GM23248 (cell line): ENCODE measurements at places on chromosomes 3 and 15. TPM values are rescaled to one million over a fixed set of nuclear protein-coding genes. Genes with fewer than 3 reads are reported as not detected.

DNA sequence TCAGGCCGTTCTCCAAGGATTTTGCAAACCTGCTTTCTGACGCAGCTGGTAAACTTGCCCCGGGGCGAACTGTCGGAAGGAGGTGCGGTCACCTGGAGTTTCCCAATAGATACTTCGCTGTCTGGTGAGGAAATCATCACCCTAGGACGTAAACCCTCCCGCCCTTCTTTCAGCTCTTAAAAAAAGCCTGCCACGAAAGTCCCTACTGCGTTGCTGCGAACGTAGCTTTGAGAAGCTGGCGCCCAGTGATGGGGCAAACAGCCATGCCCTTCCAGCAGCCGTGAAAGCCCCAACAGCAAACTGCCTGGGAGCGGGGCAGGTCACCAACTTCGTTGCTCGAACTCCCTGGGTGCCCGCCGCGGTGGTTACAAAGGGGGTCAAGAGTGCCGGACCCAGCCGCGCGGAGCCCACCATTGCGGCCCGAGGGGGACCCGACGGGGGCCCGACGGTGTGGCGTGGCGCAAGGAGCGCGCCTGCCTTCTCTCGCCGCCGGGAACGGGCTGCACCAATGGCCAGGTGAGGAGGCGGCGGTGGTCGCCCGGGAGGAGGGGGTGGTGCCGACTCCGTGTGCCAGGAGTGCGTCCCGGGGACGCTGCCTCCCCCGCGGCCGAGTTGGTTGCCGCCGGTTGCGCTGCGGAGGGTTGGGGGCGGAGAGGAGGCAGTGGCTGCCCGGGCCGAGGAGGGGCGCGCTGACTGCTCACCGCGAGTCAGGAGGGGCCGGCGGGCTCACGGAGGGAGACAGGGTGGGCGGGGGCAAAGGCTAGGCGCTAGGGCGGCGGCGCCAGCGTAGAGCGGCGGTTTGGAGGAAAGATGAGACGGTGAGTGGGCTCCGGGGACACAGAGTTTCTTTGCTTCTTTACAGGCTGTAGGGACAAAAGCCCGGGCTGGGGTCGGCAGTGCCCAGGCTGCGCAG, at the start of gene PHLDB2:
TSS of gene PHLDB2 (plus strand) at position 205 of the 913 bp plus-strand sequence. CDS start 24,813 bp downstream, outside the sequence.
- DNase-seq: peak; percentile 91

DNA sequence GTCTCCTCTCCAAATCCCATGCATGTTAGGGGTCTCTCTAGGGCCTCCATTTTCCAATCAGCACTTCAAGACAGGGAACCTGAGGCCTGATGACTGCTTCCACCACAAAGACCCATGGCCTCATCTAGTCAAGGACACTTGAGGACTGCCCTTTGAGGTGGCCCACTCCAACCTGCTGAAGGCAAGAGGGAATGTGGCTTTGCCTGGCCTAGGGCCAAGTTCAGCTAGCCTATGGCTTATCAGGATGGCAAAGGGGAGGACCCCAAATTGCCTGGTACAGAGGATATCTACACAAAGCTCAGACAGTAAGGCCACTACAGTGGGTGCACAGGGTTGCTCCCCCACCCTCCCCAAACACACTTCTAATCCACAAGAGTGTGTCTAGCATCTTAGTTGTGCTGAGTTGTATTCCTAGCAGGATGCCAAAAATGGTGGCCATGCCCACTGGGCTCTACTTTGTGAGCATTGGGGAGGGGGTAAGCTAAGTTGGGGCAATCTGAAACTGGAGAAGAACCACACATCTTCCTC, 10.0 kb upstream of the GRAMD2A start:
- DNase-seq: no peak

The GDPGP1 gene
- total RNA-seq: 9.0 TPM in 2 replicates

GRCh38 chr3:6726811-6727210, 134.1 kb upstream of the GRM7 start:
- DNase-seq: no peak

DNA sequence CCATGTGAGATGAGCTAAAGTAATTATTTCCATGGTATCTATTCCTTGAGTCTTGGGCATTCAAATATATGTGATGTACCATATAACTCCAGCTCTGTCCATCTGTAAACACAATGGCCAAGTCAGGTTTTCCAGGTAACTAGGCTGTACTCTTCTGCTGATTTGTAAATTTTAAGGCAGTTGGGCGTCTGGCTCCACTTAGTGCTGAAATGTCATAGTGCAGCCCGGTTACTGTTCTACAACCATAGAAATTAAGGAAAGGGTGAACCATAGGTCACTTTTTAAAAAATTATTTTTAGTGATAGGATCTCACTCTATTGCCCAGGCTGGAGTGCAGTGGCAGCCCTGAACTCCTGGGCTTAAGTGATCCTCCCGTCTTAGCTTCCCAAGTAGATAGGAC, 44.7 kb upstream of the GOLM2 start:
- DNase-seq: no peak

The AADACL2 gene
- total RNA-seq: not detected in 2 replicates

DNA sequence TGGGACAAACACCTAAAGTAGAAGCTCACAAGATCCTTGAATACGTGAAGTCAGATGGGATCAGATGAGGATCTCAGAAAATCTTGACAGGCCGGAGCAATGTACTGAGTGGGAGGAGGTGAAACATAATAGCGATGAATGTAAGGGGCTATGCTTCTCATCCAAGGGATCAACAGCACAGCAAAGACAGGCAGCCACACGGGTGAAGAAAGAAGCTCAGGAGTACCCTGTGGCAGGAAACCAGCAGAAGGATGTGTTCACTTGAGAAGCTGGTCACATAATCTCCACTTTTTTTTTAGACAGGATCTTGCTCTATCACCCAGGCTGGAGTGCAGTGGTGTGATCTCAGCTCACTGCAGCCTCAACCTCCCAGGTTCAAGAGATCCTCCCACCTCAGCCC, 92.4 kb downstream of the MEGF11 start:
- DNase-seq: no peak

The AVEN gene
- 27.0 and 34.3 TPM in 2 replicates for total RNA-seq

GRCh38 chr15:42804739-42805138, 67.8 kb upstream of the CDAN1 start:
- no peak for DNase-seq

- DNase-seq: no peak
These were observed 209.0 kb downstream of the EFHB start for GRCh38 chr3:19725000-19725399.

The IL12A gene
- total RNA-seq: 0.51 and 2.8 TPM in 2 replicates

DNA sequence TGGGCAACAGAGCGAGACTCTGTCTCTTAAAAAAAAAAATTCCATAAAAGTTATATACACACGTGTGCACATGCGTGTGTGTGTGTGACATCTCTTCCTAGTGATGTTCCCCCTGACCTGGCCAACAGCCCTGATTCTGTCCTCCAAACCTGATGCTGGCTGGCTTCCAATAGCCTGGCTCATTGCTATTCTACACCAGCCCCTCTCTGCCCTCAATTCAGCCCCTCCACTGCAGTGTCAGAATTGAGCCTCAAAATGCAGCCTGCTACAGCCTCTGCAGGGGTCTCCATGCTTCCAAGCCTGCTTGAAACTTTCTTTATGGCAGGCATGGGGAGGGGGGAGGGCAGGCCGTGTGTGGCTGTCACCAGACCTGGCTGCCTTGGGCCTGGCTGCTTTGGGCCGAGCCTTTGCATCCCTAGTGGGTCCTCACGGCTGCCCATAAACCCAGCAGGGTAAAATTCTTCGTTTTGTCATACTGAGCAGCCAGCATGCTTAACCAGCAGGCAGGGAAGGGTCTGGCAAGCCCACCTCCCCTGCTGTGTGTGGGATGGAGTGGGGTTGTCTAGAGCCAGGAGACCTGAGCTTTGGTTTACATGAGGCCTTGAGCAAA, 22.7 kb upstream of the DOCK3 start:
- no peak for DNase-seq
